ENCODE measurements at places on chromosomes 6 and 20. TPM values are rescaled to one million over a fixed set of nuclear protein-coding genes. Genes with fewer than 3 reads are reported as not detected.

- H3K4me3 ChIP-seq, result no peak overlapping the region
- H3K27me3 ChIP-seq, result no peaks in the 10 kb centered on the region
- no peaks in the 10 kb centered on the region for H3K36me3 ChIP-seq
- no peak for DNase-seq
These were observed 14.3 kb downstream of the ZNF451 start for GRCh38 chr6:57104336-57104735.

Gene MACROD2
- total RNA-seq, result 22.4 TPM

GRCh38 chr6:50925981-50926380 lies 107.3 kb downstream of the TFAP2B start:
- H3K4me1 ChIP-seq, result no peaks in the 10 kb centered on the region
- H3K27me3 ChIP-seq, result no peaks in the 10 kb centered on the region
- no peak for DNase-seq
- H3K36me3 ChIP-seq, result no peaks in the 10 kb centered on the region

- H3K4me1 ChIP-seq, result no peaks in the 10 kb centered on the region
- no peaks in the 10 kb centered on the region for H3K36me3 ChIP-seq
- DNase-seq, result no peak
- H3K4me3 ChIP-seq, result no peak overlapping the region
These were observed 12.2 kb upstream of the LRP11 start for GRCh38 chr6:149876241-149876933.

DNA sequence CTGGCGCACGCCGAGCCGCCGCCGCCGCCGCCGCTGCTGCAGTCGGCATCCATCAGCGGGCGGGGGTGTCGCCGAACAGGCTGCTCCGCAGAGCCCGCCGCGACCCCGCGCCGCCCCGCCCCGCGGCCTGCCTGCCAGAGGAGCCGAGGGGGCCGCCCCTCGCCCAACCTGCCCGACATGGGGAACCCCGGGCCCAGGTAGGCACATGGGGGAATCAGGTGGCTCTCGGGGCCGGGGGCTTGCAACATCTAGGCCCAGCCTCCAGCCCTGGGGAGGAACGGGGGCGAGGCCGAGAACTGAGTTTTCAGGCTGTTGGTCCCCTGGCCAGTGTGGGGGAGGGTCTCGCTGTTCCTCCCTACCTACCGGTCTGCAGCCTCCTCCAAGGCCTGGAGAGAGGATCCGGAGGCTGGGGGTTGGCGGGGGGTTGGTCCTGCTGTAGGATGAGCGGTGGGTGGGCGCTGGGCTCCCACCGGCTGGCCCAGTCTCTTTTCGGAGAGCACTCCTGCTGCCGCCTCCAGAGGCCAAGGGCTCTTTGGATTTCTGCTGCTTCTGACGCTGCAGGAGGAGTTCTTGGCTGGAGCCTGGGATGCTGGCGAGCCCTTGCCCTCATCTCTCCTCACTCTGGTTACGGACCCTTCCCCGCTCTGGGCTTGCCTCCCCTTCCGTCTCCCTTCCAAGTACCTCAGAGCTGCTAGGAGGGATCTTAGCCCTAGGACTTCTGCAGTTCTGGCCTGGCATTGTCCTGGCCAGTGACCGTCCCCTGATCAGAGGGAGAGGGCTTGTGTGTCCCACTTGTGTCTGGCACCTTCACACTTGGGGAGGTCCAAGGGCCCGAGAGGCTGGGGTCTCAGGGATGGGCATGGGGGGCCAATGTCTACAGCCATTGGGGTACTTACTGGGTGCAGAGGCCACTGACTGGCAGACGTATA lies at the start of gene EPB41L1:
TSS of gene EPB41L1 (plus strand) at position 41 of the 929 bp plus-strand sequence. CDS start 19,038 bp downstream, outside the sequence.
- peaks cover 33% of the 10 kb centered on the region for H3K4me1 ChIP-seq
- H3K27ac ChIP-seq, result peak within 1 kb of the TSS; percentile 82
- H3K36me3 ChIP-seq, result no peaks in the 10 kb centered on the region
- H3K4me3 ChIP-seq, result peak within 1 kb of the TSS; percentile 72
- H3K27me3 ChIP-seq, result no peaks in the 10 kb centered on the region
- DNase-seq, result peak; percentile 72

DNA sequence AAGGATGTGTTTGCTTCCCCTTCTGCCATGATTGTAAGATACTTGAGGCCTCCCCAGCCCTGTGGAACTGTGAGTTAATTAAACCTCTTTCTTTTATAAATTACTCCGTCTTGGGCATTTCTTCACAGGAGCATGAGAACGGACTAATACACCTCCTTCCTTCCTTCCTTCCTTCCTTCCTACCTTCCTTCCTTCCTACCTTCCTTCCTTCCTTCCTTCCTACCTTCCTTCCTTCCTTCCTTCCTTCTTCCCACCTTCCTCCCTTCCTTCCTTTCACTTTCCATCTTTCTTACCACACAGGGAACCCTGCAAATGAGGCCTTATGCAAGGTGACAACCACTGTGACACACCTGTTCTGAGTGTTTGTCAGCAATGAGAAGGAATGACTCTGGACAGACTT lies 141.3 kb upstream of the EXOC2 start:
- no peak overlapping the region for H3K27ac ChIP-seq
- H3K4me1 ChIP-seq, result no peaks in the 10 kb centered on the region
- DNase-seq, result no peak
- no peak overlapping the region for H3K4me3 ChIP-seq
- H3K27me3 ChIP-seq, result no peaks in the 10 kb centered on the region

GRCh38 chr6:167736486-167737204 lies 90.1 kb upstream of the AFDN start:
- no peaks in the 10 kb centered on the region for H3K27me3 ChIP-seq
- peaks cover 13% of the 10 kb centered on the region for H3K4me1 ChIP-seq
- H3K27ac ChIP-seq, result no peak overlapping the region
- H3K36me3 ChIP-seq, result no peaks in the 10 kb centered on the region
- DNase-seq, result peak; percentile 51
- H3K4me3 ChIP-seq, result no peak overlapping the region

Gene MYO6
- 12.8 TPM for total RNA-seq

Gene ADAM33
- 132 TPM for total RNA-seq

DNA sequence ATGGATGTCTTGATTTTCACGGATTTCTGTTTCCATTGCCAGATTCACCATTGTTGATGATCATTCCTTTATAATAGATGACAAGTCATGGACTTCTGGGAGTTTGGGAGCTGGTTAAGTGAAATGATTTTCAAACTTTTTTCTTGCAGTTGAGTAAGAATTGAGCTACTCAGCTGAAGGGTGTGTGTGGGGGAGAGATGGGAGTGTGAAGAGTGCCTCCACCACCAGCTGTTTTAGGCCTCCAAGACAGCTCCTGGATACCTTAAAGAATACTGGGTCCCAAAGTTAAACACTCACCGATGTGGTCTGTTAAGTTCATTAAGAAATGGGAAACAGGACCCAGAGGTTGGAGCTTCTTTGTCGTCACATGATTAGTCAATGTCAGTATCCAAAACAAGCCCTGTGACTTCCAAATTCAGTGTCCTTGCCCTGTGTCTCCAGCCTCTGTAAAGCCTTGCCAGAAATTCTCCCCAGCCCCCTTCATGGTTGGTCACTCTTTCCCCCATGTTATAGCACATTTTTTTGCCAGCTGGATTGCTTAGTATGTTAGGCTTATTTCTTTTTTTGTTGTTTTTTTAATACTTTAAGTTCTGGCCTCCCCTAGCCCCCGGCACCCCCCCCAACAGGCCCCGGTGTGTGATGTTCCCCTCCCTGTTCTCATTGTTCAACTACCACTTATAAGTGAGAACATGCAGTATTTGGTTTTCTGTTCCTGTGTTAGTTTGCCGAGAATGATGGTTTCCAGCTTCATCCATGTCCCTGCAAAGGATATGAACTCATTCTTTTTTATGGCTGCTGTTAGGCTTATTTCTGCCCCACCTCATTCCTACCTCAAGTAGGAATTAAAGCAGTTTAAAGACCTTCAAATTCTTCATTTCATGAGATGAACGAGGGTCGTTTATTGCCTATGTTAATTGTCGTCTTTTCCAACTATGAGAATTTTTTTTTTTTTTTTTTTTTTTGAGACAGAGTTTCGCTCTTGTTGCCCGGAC lies 26.9 kb downstream of the BICRAL start:
- H3K4me1 ChIP-seq, result peaks cover 8% of the 10 kb centered on the region
- DNase-seq, result no peak
- peaks cover 6% of the 10 kb centered on the region for H3K36me3 ChIP-seq
- peak overlapping the region; percentile 58 for H3K27ac ChIP-seq
- no peak overlapping the region for H3K4me3 ChIP-seq
- H3K27me3 ChIP-seq, result no peaks in the 10 kb centered on the region

DNA sequence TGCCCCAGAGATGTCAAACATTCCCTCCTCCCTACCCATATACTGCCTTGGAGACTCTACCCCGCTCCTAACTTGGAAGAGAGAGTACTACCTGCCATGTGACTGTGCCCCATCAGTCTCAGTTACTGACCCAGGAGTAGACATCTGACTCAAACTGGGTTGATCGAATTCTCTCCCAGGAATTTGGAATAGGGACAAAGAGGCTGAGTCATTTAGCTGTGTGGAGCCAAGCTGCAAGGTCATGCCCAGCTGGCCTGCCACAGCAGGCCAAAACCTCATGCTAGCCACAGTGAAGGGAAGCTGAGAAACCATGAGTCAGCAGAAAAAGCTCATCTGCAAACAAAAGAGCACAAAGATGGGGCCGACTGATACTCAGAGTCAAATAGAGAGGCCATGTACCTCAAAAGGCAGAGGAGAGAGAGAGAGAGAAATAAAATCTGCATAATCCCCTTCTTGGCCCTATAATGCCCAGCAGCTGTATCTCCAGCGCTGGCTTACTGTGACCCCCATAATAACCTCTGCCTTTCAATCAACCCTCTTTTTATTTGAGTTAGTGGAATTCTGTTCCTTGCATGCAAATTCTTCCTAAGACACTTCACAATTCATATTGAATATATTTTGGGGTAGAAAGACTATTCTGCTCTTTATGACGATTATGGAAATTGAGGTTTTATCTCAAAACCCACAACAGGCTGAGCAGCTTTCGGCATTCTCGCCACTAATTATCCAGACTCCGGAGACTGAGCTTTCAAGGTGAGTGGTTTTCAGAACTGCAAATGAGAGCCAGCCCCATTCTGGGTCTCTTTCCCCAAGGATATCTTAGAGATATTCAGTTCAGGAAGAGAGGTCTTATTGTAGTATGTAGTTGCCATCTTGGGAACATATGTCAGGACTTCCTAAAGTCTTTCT lies 21.4 kb upstream of the AKIRIN2 start:
- no peaks in the 10 kb centered on the region for H3K27me3 ChIP-seq
- H3K4me3 ChIP-seq, result no peak overlapping the region
- H3K27ac ChIP-seq, result no peak overlapping the region
- peaks cover 9% of the 10 kb centered on the region for H3K4me1 ChIP-seq
